ENCODE measurements at places on chromosomes 5 and 9. TPM values are rescaled to one million over a fixed set of nuclear protein-coding genes. Genes with fewer than 3 reads are reported as not detected.

COL5A1 gene
- 10.1 TPM for total RNA-seq

FOXD4L3 gene
- total RNA-seq = not detected

NOXA1 gene
- total RNA-seq = not detected

TTLL11 gene
- 2.7 TPM for total RNA-seq

HAVCR2 gene
- total RNA-seq = not detected

ADCY2 gene
- not detected for total RNA-seq

SV2C gene
- not detected for total RNA-seq

AUH gene
- total RNA-seq = 5.6 TPM

MIER3 gene
- 7.2 TPM for total RNA-seq

DAPK1 gene
- 13.8 TPM for total RNA-seq

NR5A1 gene
- total RNA-seq = not detected

KIF24 gene
- 3.1 TPM for total RNA-seq

DNLZ gene
- total RNA-seq = 44.2 TPM

PCDHGA12 gene
- 4.7 TPM for total RNA-seq

RECK gene
- 9.1 TPM for total RNA-seq
